ENCODE measurements at places on chromosomes 2 and 18. TPM values are rescaled to one million over a fixed set of nuclear protein-coding genes. Genes with fewer than 3 reads are reported as not detected.

Gene MAL
- not detected for polyA plus RNA-seq

Gene SF3B6
- polyA plus RNA-seq: 166 TPM

Gene KIF3C
- polyA plus RNA-seq: 9.4 TPM

Gene COL4A4
- polyA plus RNA-seq: not detected

Gene CCDC85A
- 1.5 TPM for polyA plus RNA-seq

Gene BUB1
- 17.6 TPM for polyA plus RNA-seq

All from IMR-90 (cell line).